Activated B cell treated with CpG ODN at 0.5 μM for 24 hours (primary cell): ENCODE measurements at places on chromosomes 4 and X.

- DNase-seq: no peak
Measured at GRCh38 chrX:97074400-97074799, 190.7 kb downstream of the RPA4 start.

- no peak for DNase-seq
Measured at GRCh38 chrX:133813971-133814370, 171.4 kb downstream of the GPC3 start.

DNA sequence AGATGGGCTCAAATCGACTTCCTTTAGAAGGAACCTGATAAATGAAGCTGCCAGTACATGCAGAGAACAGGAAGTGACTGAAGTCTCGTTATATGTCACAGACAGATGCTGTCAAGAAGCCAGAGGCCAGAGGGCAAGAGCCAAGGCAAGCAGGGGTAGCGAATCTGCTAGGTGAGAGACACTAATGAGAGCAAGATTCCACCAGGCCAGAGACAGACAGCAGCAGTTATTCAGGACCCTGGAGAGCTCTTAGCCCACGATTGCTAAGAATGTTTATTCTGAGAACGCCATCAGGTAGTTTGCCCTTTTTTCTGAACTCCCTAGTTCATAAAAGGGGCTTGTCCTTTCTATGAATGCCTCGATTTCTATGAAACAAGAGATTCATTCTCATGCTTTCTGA, 73.7 kb downstream of the BEND2 start:
- DNase-seq: no peak

DNA sequence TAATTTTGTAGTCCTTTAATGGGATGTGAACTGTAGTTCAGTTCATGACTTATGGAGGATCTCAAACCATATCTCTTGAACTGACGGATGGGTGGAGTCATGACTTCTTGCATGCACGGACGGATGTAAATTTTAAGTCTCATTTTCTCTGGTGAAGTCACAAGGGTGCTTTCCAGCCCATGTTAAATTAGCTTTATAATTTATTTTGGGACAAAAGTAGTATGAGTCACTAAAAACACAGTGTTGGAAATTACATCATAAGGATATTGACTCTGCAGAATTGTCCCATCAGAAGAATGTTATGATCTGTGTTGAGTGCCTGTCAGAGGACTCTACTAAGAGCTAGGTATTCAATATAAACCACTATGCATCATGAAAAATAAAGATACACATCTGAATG, 6.8 kb upstream of the PAGE5 start:
- no peak for DNase-seq

DNA sequence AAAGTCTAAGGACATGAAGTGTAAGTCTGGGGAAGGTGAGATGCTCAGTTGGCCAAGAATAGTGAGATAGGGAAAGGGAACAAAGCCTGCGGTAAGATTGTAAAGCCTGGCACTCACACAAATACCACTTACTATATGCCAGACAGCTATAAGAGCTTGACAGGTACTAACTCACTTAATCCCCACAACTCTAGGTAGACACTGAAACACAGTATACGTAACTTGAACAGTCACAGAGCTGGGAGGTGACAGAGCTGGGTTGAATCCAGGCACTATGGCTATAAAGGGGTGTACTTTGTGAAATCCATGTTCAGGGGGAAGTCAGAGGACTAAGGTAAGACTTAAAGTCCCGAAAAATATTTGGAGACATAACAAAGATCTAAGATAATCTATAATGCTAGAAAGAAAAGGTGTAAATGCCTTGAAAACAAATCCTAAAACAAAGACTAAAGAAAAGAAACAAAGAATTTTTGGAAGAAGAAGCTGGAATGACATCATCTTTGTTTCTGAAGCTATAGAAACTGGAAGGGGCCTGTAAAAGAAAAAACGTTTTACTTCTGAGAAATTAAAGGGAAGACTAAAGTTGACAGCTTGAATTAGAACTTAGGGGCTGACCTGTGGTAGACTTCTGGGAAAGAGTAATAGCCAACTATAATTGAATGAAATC, 172.5 kb downstream of the PPP3CA start:
- DNase-seq: no peak

- no peak for DNase-seq
Measured at GRCh38 chrX:111555406-111555958, 44.0 kb downstream of the SERTM2 start.

- no peak for DNase-seq
Measured at GRCh38 chr4:85642356-85643100, 167.6 kb downstream of the ARHGAP24 start.

DNA sequence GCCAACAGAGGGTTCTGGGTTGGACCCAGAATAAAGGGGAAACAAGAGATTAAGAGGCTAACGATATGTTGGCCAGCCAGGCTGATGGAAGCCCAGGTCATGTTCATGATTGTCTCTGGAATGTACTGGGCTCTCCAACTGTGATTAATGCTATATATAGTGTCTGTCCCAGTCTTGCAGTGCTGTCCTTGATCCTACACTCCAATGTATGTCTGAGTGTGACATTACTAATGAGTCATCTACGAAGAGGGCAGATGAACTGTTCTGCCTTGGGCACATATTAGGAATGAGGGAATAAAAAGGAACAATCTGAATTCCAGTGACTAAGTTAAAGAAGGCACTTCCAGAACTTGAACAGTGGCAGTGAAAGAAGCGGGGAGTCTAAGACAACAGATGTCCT, 142.1 kb downstream of the PDGFRA start:
- DNase-seq: no peak

GRCh38 chr4:88446124-88446523, 10.8 kb upstream of the HERC5 start:
- DNase-seq: no peak

- DNase-seq: no peak
Measured at GRCh38 chr4:31051151-31051550, 331.0 kb downstream of the PCDH7 start.

- DNase-seq: no peak
Measured at GRCh38 chr4:140326395-140326993, 47.0 kb upstream of the SCOC start.

GRCh38 chr4:187972135-187972534, 23.4 kb upstream of the ZFP42 start:
- DNase-seq: no peak

GRCh38 chr4:5037553-5038551, 13.4 kb upstream of the STK32B start:
- no peak for DNase-seq

- DNase-seq: no peak
Measured at GRCh38 chrX:54076903-54077302, 32.6 kb upstream of the PHF8 start.

- DNase-seq: no peak
Measured at GRCh38 chr4:14716691-14717090, 285.6 kb upstream of the CPEB2 start.

GRCh38 chr4:65839164-65839931, 169.1 kb upstream of the EPHA5 start:
- no peak for DNase-seq

DNA sequence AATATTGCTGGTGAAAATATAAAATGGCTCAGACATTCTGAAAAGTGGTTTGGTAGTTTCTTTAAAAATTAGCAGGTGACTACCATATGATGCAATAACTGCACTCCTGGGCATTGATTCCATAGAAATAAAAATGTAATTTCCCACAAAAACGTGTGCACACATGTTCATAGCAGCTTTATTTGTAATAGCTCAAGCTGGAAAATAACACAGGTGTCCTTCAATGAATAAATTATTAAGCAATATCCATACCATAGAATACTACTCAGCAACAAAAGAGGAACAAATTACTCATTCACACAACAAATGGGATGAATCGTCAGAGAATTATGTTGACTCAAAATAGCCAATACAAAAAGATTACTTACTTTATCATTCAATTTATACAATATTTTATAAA, 893.7 kb upstream of the SLIT2 start:
- DNase-seq: no peak

DNA sequence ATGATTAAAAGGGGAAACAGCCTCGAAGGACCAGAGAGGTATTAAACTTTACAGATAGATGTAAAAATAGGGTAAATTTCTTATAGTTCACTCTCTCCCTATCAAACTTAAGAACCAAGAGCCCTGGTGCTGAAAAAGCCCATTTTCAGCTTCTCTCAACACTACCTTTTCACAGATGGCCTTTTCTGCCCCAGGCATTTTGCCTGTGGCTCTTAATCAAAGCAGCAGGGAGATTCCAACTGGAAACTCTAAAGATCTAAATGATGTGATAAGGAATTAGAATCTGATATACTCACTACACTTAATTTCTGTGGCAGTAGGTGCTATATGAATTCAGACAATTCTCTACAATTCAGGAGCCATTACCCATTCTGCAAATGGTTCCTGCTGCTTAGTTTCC, 60.0 kb downstream of the AMMECR1 start:
- no peak for DNase-seq

DNA sequence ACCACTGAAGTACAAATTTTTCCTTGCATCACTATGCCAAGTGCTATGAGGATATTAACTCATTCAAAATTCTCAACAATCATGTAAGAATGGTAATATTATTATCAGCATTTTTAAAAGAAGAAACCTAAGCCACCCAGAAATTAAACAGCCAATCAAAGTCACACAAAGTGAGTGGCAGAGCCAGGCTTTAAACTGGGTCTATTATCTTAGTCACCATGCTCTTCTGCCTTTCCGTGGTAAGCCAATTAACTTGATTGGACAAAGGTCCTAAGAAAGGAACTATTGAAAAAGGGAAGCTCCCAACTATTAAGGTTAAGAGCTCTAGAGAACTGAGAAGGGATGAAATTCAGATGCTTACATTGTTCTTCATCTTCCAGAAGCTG, 111.5 kb downstream of the ASB9 start:
- DNase-seq: no peak

GRCh38 chr4:76539979-76540378, 105.0 kb downstream of the SHROOM3 start:
- no peak for DNase-seq

DNA sequence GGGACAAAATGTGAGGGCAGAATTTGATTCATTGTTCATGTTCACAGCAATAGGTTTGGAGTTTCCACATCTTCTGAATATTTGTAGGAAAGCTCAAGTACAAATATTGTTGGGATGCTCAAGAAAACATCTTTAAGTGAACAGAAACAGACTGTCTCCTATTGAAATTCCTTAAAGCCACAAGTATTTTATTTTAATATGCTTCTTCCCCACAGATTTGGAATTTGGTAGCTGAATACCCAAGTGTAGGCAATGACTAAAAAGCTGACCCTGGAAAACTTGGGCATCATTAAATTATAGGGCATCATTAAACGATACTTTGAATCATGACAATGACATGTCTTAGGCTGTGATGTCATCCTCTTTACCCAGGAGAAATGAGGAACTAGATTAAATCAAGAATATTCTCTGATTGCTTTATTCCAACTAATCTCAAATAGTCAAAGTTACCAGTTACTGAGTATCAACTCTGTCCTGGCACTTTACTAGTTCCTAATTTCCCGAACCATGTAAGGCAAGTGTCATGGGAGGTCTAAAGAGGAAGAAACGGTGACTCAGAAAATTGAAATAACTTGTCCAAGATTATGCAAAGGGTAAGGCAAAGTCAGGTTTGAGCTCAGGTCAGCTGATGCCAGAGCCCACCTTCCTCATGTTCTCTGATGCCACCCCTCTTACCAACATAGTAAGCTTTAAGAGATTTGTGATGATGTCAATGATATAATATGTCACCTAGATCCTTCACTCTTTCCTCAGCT, 223.1 kb upstream of the LEF1 start:
- DNase-seq: no peak

DNA sequence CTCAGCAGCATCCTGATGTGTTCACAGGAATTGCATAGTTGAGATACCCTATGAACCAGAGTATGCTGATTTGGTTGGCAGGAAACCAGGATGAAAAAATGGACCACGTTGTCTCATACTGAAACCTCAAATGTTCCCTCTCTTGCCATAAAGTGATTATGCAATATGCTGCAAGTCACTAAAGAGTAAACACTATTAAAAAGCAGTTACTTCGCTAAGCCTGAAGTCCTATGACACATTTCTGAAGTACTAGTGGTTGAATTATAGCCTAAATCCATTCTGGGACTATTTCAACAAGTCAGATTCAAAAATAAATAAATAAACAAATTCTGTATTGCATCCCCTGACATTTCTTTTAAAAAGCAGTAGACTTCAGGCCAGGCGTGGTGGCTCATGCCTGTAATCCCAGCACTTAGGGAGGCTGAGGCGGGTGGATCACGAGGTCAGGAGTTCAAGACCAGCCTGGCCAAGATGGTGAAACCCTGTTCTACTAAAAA, 106.0 kb upstream of the NAP1L5 start:
- no peak for DNase-seq

DNA sequence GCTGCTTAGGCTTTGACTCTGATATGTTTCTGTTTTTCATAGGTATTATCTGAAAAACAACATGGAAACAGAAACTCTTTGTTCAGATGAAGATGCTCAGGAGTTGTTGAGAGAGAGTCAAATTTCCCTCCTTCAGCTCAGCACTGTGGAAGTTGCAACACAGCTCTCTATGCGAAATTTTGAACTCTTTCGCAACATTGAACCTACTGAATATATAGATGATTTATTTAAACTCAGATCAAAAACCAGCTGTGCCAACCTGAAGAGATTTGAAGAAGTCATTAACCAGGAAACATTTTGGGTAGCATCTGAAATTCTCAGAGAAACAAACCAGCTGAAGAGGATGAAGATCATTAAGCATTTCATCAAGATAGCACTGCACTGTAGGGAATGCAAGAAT, 238.6 kb downstream of the RAPGEF2 start:
- DNase-seq: no peak

GRCh38 chr4:118756429-118756828, 71.2 kb downstream of the METTL14 start:
- DNase-seq: no peak

GRCh38 chr4:35464964-35465528, 779.3 kb downstream of the ARAP2 start:
- DNase-seq: no peak

DNA sequence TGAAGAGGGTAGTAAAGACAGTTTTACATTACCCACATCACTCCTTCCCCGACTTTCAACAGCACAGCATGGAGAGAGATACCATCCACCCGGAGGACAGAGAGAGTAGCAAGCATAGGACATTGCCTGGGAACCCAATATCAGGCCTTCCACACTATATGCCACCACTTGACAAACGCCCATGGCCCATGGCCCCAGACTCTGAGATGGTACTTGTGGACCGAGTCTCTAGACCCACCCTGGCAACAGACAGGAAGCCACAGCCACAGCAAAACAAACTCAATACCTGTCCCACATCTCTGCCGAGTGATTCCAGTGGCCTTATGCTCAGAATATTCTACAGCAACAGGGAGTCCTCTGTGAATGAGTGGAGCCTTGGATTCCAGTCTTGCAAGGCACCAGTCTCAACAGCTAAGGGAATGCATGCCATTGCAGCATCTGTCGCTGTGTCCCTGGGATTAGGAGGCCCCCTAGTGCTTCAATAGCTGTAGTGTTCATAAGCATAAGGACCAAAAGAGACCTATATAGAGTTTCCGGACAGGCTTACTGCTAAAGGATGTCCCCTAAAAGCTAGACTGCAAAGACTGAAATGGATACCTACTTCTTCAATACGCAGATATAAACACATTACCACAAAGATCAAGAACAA, 14.7 kb upstream of the CT55 start:
- no peak for DNase-seq

GRCh38 chrX:11190745-11191510, 79.8 kb downstream of the HCCS start:
- DNase-seq: no peak

GRCh38 chrX:74925225-74926088, at the start of gene NEXMIF:
TSS of gene NEXMIF (minus strand) at chrX:74925452.
- DNase-seq: no peak
